Fibroblast of skin of right biceps (primary cell): ENCODE measurements at places on chromosomes 1 and 21.

- DNase-seq, result no peak
Measured at GRCh38 chr1:52634111-52634510, 1.1 kb downstream of the SHISAL2A start.

- DNase-seq, result no peak
Measured at GRCh38 chr21:41536076-41536826, 28.3 kb upstream of the TMPRSS2 start.

DNA sequence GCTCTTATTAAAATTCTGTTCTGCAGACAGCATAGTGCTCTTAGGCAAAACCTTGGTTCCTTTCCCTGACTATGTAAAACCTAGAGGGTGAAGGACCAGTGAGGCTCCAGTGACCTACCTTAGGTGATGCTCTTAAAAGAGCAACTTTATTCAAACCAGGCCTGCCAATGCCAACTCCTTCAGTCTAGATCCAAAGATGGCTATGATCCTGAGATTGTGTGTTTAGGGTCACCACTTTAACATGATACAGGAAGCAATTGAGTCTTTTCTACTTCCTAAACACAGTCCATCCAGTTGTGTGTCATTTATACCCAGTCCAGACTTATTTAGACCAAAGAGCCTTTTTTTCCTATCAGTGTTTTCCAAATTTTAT, 10.8 kb downstream of the MCL1 start:
- no peak for DNase-seq

- no peak for DNase-seq
Measured at GRCh38 chr1:81949421-81949820, 148.7 kb downstream of the ADGRL2 start.

GRCh38 chr1:95126366-95126765, 9.2 kb downstream of the TLCD4 start:
- no peak for DNase-seq
